ENCODE measurements at places on chromosomes 3 and 15.

- DNase-seq = no peak
Observed at GRCh38 chr15:51499379-51499976, 123.1 kb downstream of the DMXL2 start.

DNA sequence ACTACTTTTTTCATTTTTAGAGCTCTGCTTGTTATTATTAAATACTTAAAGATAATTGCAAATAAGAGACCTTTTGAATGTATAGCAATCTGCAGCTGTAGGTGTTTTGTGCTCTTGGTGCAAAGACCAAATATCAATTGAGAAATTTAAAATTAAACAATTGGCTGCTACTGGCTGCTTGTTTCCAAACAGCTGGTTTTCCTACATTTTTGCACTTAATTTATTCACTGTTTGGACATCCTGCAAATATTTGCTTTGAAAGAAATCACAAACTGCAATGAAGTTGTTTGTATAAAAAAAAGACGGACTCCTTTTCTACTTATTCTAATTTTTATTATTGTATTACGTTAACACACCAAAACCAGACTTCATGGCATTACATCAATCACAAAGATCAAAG, 35.6 kb downstream of the MED12L start:
- no peak for DNase-seq

- no peak for DNase-seq
Observed at GRCh38 chr3:69207031-69207430, 84.6 kb upstream of the LMOD3 start.

GRCh38 chr3:171980578-171981270, 58.7 kb upstream of the FNDC3B start:
- no peak for DNase-seq

DNA sequence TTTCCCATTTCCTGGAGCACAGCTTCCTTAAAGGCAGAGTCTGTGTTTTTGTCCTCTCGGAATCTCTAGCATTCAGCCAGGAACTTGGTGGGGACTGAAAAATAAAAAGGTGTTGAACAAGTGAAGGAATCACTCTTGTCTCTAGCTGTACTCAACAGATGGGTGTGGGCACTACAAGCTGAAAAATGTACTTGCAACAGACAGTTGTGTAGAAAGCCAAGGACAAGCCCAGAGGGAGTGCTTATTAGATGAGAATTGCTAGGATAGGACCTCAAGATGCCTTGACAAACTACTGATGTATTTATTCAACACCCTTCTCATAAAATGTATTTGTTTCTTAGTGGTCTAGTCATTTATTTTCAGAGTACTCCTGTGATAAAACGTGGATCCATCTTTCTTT, 95.1 kb downstream of the CHCHD6 start:
- no peak for DNase-seq

DNA sequence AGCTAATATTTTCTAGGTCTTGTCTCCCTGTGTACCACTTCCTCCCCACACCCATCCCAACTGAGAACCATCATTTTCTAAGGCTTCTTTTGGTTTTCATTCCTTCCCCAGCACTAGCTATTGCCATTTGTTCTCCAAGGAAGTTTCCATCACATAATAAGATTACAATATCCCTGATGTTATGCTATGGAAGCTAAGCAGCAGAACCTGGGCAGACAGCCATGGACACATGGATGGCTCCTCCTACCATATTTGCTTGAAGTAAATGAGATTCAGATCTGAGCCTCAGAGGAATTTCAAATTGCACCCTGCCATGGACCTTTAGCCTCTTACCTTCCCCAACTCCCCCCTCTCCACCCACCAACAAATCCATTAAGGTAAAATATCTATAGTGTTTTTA, 31.5 kb downstream of the GASK1A start:
- no peak for DNase-seq

DNA sequence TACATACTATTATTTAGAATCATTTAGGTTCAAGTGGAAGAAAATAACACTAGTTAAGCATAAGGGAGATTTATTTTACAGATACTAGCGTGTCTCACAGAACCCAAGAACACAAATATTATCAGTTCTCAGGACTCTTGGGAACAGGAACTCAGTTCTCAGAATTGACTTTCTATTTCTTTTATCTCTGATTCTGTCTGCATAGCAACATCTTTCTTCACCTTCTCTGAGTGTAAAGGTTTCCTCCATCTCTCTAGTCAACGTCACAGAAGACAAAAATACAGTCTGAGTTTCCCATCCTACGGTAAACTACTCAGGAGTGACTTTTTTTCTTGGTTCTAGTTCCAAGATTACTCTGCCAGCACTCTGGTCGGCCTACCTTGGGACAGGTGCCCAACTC, 220.0 kb downstream of the SV2B start:
- no peak for DNase-seq

DNA sequence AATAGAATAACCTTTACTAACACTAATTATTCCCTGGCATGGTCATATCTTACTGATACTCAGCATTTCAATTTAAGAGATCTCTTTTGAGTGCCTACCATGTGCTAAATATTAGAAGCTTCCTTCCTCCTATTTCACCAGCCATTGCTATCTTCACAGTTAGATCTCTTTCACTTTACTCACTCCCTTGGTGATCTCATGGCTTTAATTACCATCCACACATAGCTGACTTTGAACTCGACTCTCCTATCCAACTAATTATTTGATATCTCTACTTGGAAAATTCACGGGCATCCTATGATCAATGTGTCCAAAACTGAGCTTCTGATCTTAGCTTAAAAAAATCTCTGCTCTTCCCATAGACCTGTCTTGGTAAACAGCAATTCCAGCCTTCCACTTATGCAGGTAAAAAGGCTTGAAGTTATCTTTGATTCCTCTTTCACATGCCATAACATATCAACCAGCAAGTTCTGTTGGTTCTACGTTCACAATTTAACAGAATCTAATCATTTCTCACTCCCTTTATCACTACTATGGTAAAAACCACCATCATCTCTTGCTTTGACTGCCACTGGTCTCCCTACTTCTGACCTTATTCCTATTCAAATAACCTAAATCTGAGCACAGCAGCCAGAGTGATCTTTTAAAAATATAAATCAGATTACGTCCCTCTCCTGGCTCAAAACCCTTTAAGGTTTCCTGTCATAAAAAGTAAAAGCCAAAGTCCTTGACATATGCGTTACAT, 41.8 kb downstream of the HLTF start:
- DNase-seq = no peak

DNA sequence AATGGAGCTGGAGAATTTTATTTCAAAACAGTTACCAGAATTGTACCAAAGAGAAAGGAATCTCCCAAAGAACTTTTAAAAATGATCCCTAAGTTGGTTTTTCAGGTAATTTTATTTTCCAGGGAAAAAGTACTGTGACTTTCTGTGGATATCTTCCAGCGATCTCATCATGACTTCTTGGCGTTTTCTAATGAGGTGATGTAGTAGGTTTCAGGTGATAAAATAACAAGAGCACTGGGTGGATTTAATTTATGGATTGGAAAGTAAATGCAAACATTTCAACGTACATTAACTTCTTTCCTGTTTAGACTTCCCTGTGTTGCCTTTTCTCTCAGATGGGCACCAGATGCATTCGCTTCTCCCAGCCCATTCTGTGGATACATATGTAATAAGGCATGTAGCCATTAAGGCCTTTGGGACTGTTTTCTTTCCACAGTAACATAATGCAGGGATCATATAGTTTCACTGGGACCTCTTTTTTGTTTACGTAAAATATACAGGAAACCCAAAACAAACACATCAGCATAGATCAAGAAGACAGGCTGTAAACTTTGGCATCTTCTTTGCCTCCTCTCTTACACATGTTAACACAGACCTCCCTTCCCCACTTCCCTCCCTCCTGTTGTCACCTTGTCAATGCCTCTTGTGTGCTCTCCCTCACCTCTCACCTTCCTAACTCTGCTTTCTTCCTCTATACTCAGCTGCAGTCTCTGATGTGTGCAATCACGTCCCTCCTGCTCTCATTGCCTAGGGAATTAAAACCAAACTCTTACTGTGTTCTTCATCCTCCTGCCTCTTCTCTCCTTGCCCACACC, 13.0 kb downstream of the PHLDB2 start:
- no peak for DNase-seq

DNA sequence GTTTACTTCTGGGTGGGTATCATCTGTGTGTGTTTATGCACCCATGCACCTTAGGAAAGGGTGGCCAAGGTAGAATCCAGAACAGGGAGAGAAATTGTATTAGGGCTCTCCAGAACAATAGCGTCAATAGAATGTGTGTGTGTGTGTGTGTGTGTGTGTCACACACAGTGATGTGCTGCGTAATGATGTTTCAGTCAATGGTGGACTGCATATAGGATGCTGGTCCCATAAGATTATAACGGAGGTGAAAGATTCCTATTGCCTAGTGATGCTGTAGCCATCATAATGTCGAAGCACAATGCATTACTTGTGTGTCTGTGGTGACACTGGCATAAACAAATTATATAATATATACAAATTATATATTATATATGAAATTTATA, 69.3 kb upstream of the PRR23C start:
- no peak for DNase-seq

DNA sequence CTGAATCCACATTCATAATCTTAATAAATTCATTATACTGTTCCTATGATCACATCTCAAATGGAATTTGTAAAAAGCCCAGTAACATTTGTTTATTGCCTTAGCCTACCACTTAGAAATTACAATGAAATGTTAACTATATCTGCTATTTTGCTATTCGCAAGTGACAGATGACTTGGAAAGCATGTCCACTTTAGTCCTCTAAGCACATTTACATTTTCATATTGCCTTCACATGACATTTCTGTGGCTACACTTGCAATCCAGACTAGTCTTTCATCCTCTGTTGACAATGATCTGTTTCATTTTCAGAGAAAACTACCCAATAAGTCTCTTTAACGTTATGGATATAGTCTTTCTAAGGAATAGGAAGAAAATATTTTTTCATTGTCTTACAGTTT, 741.8 kb downstream of the FHIT start:
- DNase-seq = no peak

DNA sequence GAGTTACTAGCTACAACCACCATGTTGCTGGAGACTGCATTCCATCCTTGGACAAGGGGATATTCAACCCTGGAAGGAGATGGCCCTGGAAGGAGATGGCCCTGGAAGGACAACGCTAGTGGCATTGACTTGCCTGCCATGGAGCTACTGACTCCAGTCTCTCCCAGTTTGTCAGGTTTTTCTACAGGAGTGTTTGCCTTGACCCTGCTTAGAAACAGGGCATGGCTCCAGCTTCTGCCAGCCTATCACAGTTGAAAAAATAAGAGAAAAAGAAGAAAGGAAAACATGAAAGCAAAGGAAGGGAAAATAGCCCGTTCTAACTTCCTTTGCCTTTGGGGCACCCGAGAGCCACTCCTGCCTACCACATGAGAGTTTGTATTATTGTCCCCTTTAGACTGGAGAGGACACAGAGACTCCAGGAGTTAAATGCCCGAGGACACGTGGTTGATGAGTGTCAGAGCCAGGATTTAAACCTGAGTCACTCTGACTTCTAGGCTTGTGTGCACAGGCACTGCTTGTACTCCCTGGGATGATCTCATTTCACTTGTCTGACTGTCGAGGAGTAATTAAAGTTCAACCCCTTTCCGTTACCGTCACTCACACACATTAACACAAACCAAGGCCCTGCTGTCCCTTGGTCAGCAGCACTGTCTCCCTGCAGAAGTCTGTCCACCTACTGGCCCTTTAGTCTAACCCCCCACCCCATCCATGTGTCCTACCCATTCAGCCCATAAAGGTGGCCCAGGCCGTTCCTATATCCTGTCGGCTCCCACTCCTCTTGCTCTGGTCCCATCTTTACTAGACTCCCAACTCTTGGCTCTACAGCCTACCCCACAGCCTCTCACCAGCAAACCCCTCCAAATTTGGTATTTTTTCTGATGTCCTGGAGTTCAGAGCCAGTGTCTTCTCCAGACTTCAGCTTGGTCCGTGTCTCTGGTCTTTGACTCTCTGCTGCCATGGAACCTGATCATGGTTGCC, 46.1 kb downstream of the C2CD4A start:
- no peak for DNase-seq

DNA sequence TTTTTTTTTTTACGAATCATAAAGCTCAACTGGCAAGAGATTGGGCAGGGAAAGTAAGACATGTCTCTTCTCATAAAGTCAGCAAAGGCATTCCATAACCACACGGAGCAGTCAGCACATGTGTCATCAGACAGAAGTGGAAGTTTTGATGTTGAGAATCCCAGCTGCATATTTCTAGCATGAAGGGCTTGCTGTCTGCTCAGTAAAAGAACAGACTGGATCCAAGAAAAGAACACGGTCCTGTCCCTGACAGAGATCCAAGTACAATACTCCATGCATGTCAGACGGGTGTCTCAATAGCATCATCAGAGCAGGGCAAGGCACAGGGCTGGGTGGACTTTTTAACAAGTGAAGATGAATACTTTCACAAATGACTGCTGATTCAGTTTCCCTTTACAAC, 38.2 kb downstream of the ABI3BP start:
- DNase-seq = no peak

DNA sequence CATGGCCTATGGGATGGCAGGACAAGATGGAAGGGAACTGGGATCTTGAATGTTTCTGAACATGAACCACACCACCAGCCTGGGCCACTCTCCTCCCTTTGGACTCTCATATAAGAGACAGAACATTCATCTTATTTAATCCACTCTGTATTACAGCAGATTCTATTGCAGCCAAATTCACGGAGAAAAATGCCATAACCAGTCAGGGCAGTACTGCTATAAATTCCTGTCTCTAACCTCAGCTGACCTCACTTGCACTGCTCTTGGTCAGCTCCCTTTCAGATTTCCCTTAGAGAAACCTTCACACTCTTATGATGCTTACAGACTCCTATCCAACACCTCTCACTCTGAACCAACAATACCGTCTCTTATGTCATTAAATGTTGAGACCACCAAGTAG, 101.4 kb downstream of the RYK start:
- DNase-seq = no peak

- DNase-seq = no peak
Observed at GRCh38 chr15:90814191-90814821, 54.1 kb upstream of the FURIN start.

GRCh38 chr3:124246376-124246775, 254.5 kb upstream of the ROPN1 start:
- DNase-seq = no peak

- DNase-seq = no peak
Observed at GRCh38 chr3:188001926-188002325, 152.0 kb upstream of the LPP start.

GRCh38 chr15:42060477-42060763, 33.9 kb downstream of the PLA2G4D start:
- no peak for DNase-seq

GRCh38 chr3:166527325-166527724, 690.1 kb upstream of the BCHE start:
- DNase-seq = no peak

Measured in stimulated activated CD8-positive, alpha-beta memory T cell treated with anti-CD3 and anti-CD28 coated beads, Interleukin-2, amount 100 ng/mL, for 1 hour (primary cell).